Fibroblast of the conjunctiva (primary cell): ENCODE measurements at places on chromosomes 6 and 20.

- DNase-seq: peak; percentile 32
These were observed 34.7 kb downstream of the GHRH start for GRCh38 chr20:37226889-37227288.

DNA sequence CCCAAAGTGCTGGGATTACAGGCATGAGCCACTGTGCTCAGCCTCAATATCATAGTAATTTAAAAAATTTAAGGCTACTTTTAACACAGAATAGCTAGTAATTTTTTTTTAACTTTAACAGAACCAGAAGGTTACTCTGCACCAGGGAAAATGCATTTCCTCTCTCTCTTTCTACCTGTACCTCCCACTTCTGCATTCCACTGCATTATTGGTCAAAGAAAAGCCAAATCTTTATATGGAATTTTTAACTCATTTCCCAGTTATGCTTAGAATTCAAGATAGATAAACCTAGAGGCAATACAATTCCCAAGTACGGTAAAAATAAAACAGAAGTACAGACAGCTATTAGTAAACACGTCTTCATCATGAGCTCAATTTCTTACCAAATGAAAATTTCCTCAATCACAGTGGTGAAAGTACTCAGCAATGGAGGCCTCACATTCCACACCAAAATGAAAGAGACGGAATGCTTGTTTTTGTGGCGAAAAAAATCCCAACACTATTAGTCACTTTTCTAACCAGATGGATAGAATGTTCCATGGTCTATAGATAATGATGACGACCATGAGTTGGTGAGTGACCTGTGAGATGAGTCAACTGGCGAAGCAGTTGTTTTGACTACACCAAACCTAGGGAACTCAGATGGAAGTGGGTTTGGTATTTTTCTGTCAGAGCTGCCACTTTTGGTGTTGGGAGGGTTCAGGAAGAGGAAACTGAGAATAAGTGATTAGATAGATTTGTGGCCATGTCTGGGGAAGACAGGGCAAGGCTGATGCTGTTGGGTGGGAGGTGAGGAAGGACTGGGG, 104.7 kb upstream of the SGK1 start:
- DNase-seq: peak; percentile 75

- DNase-seq: no peak
These were observed 226.9 kb downstream of the CDC5L start for GRCh38 chr6:44614396-44614795.

DNA sequence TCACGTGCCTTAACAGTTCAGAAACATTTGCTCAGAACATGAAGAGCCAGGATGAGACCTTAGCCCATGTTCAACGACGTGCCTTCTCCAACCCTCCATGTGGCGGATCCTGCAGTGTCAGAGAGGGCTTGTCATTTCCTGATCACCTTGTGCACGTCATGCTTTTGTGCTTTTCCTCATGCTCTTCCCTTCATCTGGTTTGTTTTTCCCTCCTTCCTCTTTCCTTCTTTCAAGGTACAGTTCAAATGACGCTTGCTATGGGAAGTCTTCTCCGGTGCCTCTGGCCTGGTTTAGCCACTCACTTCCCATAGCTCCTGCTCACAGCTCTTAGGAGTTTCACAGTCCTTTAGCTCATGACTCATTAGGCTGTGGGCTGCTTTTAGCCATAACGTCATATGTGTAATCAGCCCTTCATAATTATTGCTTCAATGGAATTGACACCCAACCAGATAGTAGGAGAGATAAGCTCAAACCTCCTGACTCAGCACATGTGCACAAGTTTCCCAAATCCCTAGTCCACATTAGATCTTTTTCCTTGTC, 102.7 kb upstream of the CNKSR3 start:
- no peak for DNase-seq

- DNase-seq: no peak
These were observed 229.6 kb downstream of the FOXC1 start for GRCh38 chr6:1839361-1839760.

DNA sequence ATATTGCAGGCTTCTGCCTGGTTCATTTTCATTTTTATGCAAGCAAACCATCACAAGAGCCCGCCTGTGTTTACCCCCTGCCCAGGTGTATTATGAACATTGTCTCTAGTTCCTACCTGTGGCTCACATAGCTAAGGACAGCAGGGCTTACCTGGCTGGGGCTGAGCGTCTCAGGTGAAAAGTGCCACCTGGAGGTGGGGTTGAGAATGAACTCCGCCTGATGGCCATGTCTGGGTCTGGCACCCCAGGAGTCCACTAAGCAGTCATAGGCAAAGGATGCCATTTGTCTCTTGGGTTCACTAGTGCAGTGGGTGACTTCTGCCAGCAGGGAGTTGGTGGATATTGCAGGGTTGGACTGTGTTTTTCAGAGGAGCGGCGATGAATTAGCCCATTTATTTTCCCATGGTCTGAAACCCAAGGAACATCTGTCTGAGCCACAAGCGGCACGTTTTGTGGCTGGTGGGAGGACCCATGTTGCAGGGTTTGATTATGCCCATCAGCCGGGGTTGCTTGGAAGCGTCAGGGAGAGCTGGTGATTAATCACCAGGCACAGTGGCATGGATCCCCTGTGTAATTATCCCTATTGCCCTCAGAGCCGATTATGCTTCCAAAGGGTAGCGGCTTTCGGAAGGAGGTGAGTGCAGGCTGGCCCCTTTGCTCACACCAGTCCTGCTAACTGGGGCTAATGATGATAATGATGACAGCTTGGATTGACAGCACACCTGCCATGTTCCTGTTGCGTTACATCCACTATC, 92.1 kb downstream of the CDH26 start:
- DNase-seq: no peak

GRCh38 chr20:62362991-62363919, 3.9 kb downstream of the LAMA5 start:
- no peak for DNase-seq

DNA sequence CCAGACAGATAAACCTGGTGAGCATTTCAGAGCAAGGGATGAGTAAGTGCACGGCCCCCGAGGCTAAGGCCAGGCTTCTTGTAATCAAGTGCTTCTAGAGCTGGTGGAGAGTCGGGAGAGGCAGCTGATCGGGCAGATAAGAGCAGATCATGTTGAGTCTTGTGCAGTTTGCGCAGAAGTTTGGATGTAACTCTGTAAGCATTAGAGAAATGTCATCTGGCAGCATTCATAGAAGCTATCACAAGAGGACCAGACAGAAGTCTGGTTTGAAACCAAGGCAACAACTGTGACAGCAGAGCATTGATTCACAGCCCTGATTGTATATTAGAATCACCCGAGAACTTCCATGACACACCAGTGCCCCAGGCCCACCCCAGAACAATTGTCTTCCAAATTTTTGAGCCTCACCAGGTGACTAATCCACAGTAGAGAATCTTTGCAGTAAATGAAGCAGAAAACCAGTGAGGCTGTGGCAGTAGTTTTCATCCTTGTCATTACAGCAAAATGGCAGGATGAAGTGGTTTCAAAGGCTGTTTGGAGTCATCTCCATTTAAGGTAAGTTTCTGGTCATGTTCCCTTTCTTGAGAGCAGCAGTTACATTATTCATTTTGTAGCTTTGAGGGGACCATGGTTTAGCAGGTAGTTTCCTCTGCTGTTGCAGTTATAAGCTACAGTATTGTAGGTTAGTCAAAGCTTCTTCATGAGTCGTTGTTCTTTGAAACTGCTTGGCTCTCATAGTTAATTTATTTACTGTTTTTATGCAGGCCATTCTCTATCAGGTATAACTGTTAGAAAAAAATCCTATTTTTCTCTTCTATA, 84.1 kb downstream of the RNF217 start:
- no peak for DNase-seq

DNA sequence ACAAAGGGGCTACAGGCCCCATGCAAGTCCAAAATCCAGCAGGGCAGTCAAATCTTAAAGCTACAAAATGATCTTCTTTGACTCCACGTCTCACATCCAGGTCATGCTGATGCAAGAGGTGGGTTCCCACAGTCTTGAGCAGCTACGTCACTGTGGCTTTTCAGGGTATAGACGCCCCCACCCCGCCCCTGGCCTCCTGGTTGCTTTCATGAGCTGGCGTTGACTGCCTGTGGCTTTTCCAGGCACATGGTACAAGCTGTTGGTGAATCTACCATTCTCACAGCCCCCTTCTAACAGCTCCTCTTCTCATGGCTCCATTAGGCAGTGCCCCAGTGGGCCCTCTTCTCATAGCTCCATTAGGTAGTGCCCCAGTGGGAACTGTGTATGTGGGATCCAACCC, 47.0 kb downstream of the NT5E start:
- DNase-seq: no peak

DNA sequence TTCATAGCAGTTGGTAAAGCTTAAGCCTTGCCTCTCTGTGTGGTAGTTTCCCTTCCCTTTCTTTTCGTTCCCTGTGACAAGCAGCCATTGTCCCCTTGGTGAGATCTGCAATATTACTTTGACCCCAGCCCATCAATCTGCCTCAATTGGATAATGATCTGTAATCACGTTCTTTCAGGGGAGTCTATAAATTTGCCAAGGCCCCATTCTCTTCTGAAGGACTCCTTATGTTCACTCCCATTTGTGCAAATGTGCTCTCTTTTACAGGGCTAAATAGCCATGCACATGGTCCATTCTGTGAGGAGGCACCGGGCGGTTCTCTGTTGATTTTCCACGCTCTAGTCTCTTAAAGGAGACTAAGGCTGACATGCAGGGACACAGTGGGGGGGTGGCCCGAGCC, 660.4 kb upstream of the SLC35B3 start:
- DNase-seq: no peak

GRCh38 chr20:51131811-51132210, 108.9 kb upstream of the KCNG1 start:
- DNase-seq: no peak
